NCI-H510A (cell line): ENCODE measurements at places on chromosomes 13 and 19.

DNA sequence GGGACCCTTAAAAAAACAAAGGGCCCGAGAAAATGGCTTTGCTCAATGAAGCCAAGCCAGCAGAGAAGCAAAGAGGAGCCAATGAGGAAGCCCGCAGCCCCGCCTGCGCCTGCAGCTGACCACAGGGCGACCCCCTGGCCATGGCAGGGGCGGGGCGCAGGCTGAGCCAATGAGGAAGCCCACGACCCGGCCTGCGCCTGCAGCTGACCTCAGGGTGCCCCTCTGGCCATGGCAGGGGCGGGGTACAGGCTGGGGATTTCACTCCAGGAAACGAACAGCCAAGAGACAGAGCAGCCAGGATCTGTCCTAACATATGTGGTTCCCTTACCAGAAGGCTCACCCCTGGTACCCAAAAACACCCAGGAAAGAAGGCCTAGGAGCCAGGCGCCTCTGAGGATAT is 101.4 kb downstream of the STK24 start:
- DNase-seq, result no peak

- DNase-seq, result no peak
Measured at GRCh38 chr13:51895906-51896888, 34.4 kb downstream of the CCDC70 start.

DNA sequence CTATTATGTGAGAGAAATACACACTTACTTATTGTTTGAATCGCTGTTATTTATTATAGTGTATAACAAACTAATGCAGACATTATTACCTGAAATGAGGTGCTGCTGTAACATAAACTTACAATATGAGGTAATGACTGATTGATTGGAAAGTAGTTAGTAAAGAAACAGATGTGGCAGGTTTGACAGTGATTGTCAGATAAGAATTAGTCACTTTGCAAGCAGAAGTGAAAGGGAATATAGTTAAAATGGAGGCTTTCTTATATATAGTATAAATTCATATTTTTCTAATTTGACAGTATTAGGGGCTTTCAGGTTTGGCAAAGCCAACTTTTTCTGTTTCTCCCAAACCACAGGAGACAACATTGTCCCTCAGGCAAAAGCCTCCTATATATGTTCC is 20.6 kb downstream of the MIR17HG start:
- DNase-seq, result no peak

DNA sequence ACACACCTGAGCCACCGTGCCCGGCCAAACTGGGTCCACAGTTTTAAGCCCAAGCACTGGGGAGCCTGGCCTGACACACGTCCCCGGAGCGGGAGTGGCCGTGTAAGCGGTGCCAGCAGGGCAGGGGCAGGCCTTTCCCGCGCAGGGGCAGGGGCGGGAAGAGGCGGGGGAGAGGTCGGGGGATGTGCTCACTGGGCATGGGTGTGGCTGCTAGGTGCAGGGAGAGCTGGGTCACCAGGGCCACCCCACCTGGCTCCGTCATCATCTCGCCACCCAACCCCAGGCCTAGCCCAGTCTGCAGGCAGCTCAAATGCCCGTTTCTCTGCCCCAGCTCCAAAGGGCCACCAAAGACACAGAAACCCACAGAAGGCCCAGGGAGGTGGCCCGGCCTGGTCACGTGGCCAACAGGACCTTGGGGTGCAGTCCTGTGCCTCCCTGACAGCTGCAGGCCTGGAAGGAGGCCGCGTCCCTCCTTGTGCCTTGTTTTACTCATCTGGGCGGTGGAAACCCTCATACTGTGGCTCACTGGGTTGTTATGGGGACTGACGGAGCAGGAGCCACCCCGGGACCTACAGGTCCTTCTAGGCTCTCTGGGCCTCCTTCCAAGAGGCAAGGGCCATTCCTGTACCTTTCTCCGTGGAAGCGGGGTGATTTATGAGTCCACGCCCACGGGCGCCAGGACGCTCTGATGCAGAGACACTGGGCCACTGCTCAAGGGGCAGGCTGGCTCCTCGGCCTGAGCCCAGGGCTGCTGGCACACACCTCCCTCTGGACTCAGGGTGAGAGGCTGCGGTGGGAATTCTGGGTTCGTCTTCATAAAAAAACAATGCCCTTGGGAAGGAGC is 27.7 kb downstream of the MAP2K2 start:
- DNase-seq, result no peak

GRCh38 chr13:113962386-113962785 is 11.5 kb downstream of the C13orf46 start:
- no peak for DNase-seq
